ENCODE measurements at places on chromosomes 5 and 9.
A peak's percentile ranks its signal among the peaks of the same experiment; 100 is the strongest.

DNA sequence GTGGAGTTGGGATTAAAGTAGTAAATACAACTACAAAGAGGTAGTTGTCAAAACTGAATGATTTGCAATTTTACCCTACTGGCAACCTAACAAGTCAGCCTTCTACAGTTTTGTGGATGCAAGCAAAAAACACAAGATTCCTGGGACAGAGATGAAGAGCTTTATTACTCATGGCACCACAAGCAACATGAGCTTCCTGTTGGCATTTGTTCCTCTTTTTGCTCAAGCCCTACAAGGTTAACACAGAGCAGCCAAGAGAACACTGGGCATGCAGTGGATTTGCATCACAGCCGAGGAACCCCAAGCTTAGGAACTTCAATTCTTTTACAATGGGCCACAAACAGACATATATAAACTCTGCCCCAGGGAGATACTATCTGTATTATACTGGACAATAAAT lies 28.8 kb upstream of the DMAC1 start:
- no peak for DNase-seq

- DNase-seq, result no peak
These were observed 134.1 kb downstream of the ACTBL2 start for GRCh38 chr5:57348376-57349140.

DNA sequence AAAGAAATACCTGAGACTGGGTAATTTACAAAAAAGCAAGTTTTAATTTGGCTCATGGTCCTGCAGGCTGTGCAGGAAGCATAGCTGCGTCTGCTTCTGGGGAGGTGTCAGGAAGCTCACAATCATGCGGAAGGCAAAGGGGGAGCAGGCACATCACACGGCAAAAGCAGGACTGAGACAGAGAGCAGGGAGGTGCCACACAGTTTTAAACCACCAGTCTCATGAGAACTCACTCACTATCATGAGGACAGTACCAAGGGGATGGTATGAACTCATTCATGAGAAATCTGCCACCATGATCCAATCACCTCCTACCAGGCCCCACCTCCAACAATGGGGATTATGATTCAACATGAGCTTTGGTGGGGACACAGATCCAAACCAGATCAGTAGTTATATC lies 96.2 kb downstream of the OSTF1 start:
- DNase-seq, result no peak

DNA sequence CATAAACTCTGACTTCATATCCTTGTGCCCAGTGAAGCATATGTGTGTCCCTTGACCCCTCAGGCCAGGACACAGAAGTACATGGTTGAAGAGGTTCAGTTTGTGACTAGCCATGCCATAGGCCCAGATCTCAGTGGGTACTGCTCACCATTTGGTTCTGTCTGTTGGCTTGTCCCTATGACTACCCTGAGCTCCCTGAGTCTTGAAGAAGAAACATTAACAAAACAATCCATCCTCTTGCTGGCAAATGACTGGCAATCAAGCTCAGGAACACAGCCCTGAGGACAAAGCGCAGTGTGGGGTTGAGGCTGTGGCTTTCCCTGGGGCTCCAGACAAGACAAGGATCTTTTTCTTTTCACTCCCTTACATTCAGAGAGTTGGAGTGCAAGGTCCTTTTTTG lies 46.3 kb downstream of the TNFAIP8 start:
- no peak for DNase-seq

DNA sequence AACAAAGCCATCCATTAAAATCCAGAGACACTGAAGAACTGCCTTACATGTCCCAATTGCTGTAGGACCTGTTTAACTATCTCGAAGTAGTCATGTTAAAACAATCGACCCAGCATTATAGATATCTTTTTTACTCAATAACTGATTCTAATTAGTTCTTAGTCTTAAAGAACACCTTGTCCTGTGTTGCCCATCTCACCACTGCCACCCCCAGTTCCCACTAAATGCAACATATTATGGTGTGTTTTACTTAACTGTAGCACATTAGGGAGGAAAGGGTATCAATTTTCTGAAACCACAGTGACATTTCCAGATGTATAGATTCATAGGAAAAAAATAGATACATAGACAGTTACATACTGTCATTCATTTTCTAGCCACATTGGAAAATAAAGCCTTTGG lies 221.2 kb downstream of the MEF2C start:
- no peak for DNase-seq

- DNase-seq, result no peak
These were observed 373.6 kb downstream of the ADGRV1 start for GRCh38 chr5:90932052-90932699.

DNA sequence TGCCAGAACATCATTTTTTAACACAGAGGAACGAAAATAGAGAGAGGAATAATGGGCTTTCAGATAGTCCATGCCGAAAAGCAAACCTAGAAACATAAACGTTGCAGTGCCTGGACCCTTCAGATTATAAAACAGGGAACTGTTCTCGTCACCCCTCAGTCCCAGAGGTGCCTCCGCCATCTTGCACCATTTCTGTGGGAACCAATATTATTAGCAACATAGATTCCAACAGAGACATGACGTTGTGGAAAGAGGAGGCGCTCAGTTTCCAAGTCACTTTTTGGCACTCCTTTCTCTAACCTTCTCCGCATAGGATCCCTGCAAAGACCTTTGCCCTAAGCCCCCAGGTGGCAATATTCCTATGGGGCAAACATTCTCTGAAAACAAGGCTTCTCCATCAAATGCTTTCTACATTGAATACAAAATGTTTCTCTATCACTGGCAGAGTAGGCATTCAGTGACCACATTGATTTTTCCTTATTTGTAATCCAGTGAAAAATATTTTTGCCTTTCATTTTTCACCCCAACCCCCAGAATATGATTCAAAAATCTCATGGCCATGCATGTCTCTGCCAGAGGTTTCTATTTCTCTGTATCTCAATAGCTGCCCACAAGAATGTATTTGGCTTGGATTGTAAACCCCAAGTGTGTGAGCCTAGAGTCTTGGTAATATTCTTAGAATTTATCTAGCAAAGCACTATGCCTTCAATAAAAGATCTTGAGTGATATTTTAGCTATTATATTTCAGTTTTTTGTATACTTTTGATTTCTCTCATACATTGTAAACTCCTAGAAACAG lies 500.8 kb upstream of the WWC1 start:
- DNase-seq, result no peak

DNA sequence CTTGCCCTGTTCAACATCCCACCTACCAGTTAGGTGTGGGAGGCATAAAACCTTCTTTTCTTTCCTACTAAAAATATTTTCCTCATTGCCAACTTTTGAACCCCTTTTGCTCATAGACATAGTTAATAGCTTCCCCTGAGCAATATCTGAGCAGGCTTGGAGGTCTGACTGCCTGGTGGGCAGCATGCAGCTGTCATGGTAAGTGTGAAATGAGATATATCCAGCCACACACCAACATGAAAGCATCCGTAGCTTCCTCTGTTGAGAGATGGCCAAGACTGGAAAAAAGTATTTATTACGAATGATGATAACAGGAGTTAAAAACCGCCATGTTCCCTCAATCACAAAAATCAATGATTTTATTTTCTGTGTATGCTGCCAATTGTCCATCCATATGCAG lies 190.1 kb downstream of the TMEM38B start:
- no peak for DNase-seq

DNA sequence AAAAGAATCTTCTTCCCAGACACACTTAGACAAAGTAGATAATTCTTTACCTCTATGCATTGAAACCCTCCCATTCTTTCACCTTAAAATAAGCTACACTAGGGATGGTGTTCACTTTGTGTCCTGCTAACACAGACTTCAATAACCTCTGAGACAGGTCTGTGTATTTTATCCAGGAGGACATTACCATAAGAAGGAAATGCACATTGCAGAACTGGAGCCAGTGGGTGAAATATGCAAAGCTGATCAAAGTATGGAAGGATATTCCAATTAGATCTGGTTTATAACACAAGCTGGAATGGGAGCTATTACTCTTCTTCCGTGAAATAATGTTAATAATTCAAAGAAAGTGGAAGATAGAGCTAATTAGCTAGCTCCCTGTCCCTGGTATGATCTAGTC lies 204.1 kb downstream of the BRINP1 start:
- no peak for DNase-seq

DNA sequence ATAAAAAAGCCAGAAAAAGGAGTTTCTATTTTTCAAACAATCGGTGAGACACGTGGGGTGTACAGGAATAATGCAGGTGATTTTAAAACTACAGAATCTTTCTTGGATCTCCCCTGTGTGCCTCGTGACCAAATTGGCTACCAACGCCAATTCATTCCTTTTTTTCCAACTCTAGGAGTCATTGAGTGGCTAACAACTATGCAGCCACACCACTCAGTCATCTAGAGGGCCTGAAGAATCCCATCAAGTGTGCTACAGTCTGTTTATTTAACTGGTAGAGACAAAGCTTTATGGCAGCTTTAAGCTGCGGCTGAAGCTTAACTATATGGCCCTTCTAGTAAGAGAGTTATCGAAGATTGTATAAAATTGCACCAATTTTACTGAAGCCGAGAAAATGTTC lies 113.1 kb upstream of the NIPBL start:
- DNase-seq, result peak; percentile 27

DNA sequence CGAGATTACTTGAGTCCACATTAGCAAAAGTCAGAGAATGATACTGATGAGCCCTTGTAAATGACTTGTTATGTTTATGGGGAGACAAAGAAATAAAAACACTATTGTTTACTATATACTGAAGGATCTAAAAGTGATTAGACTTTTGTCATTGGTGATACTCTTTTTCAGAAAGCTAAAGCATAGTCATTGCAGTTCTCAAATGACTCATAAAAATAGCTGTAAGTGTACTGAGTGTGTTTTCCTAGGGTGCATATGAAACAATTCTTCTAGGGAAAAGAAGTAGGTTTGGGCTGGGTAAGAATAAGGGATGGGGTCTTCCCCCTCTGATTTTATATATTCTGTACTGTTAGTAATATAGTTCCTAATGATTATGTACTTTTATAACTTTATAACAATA lies 32.6 kb downstream of the WDR36 start:
- DNase-seq, result no peak

DNA sequence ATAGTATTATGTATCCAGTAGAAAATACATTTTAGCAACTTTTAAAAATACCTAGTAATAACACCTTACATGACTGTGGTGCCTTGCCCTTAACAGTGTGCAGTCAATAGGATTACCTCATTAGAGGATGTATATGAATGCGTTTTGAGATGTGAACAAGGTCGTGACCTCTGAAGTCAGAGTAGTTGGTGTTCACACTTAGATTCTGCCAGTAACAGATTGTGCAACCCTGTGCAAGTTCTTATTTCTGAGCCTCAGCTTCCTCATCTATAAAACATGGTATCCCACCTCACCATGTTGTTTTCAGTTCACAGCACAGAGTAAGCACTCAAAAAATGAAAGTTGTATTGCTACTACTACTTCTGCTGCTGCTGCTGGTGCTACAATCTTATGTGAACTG lies 347.3 kb downstream of the KDM4C start:
- no peak for DNase-seq

DNA sequence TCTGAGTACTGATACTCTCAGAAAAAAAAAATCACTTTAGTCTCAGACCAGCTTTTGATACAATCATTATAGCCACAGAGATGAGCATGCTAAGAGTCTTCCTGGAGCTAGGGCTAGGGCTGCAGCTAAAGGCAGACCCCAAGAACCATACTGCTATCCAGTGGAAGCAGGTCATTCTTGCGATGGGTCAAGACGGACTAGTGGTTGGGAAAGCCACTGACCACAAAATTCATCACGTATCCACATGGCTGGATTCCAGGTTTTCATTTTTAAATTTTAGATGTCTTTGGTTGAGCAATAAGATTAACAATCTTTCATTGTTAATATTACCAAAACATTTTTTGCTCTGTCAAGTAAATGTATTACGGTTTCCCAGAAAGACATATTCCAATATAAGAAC lies 598.1 kb downstream of the DNAH5 start:
- DNase-seq, result no peak

DNA sequence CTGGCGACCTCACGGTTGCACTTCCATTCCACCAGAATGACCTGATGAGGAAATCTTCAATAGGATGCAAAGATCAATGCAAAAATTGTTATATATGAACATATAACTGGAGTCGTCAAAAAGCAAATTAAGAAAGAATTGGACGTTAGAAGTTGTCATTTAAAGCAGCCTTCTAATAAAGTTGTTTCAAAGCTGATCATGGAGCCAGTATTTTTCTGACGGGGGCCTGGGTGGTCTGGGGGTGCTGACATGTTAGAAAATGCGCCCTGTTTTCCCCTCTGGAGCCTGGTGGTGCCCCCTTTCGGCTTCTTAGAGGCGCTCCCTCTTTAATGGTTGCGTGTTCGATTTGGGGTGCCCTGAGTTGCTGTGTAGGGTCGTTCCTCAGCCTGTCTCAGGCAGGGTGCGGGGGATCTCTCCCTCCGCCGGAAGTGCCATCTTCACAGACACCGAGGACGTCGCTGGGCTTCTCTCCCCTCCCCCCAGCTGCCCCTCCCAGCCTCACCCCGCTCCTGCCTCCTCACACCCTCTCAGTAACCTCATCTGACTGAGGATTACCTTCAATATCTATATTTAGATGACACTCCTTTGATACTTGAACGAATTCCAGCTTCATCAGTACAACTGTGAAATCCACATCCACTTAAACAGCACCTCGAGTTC lies 18.3 kb downstream of the PTGES2 start:
- DNase-seq, result no peak

DNA sequence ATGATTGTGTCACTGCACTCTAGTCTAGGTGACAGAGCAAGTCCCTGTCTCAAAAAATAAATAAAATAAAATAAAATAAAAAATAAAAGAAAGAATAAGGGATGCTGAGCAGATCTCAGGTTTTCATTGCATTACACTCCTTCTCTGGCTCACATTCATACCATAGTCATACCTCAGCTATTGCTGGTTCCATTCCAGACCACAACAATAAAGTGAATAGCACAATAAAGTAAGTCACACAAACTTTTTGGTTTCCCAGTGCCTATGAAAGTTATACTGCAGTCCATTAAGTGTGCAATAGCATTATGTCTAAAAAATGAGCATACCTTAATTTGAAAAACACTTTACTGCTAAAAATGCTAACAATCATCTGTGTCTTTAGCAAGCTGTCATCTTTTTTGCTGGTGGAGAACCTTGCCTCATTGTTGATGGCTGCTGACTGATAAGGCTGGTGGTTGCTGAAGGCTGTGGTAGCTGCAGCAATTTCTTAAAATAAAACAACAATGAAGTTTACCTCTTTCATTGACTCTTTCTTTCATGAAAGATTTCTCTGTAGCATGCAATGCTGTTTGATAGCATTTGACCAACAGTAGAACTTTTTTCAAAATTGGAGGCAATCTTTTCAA lies 415.7 kb downstream of the ZNF608 start:
- no peak for DNase-seq

GRCh38 chr5:3987867-3988266 lies 392.2 kb downstream of the IRX1 start:
- DNase-seq, result no peak

DNA sequence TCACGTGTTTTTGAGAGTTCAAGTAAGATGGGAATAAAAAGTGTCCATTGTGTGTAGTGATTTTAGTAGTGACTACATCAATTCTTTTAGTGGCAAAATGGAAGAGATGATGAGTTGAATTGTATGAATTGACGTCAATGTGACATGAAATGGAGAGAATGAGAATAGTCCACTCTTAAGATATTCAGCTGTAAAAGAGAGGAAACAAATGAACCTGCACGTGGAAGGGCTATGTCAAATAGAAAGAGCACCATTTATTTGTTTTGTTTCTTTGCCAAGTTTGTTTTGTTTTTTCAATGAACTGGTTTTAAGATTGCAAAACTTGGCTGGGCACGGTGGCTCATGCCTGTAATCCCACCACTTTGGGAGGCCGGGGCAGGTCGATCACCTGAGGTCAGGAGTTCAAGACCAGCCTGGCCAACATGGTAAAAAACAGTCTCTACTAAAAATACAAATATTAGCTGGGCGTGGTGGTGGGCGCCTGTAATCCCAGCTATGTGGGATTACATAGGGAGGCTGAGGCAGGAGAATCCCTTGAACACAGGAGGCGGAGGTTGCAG lies 453.8 kb downstream of the TAF11L14 start:
- DNase-seq, result no peak

Measured in NCI-H2107 (cell line).